ENCODE measurements at places on chromosomes 2 and 18. TPM values are rescaled to one million over a fixed set of nuclear protein-coding genes. Genes with fewer than 3 reads are reported as not detected.

- DNase-seq = no peak
Measured at GRCh38 chr2:176383836-176384442, 114.7 kb downstream of the MTX2 start.

DNA sequence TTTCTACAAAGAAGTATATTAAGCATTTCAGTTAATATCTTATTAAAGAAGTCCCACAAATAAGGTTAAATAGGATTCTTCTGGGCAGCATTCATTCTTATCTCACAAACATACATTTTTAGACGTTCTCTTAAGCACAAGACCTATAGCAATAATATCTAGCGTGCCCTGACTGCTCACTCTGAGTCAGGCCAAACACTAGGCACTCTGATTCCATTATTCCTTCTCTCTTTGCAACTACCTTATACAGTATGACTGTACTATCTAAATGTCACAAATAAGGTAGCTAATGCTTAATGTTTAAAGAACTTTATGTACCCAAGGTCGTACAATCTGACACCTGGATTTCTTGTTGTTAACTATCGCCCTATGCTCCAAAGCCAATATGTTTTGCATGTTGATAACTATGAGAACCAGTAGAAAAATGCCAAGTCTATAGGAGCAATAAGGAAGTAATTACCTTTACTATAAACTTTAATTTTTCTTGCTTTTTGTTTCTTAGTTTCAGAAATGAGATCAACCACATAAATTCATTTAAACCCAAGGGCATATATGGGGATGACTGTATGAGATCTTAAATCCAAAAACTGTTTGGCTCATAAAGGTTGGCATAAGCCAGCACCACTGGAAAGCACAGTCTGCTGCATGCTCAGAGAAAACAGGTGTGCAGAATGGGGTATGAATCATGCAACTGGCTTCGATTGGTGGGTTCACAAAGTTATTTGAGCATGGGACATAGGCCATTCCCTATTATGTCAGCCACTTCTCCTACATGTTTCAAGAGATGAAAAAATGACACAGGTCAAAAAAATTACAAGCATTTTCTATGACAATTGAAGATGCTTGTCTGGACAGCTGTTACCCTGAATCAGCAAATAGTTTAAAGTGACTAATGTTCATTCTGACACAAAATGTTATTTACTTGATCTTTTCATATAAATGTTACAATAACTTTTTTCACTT lies 352.0 kb downstream of the IRS1 start:
- DNase-seq = no peak

GRCh38 chr2:102401456-102401855 lies 21.5 kb upstream of the IL18RAP start:
- DNase-seq = no peak

- DNase-seq = no peak
Measured at GRCh38 chr18:14970027-14970426, 222.1 kb downstream of the ANKRD30B start.

DNA sequence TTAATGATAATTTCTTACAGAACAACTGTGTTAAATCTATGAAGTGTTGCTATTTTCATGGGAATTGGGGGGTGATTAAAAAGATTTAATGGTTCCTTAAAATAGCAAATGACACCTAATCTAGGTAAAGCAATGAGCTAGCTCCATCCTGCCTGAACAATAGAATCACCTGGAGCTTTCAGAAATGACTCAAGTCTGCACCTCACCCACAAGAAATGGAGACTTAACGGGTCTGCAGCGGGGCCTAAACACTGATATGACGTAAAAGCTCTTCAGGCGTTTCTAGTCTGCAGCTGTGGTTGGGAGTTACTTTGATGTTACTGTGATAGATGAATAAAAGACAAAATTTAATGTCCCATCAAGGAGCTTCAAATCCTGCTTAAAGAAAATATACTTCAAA lies 328.2 kb downstream of the RND3 start:
- DNase-seq = no peak

DNA sequence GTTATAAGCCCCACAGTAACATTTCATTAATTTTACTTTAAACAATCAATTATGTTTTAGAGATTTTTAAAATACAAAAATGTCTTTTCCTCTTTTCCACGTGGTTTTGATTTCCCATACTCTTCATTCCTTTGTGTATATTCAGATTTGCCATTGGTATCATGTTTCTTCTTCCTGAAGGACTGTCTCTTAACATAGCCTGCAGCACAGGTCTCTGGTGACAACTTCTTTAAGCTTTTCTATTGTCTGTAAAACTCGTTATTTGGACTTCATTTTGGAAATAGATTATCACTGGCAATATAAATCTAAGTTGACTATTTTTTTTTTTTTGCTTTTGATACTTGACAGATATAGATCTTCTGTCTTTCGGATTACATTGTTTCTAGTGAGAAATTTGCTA lies 115.2 kb upstream of the KLHL29 start:
- no peak for DNase-seq

DNA sequence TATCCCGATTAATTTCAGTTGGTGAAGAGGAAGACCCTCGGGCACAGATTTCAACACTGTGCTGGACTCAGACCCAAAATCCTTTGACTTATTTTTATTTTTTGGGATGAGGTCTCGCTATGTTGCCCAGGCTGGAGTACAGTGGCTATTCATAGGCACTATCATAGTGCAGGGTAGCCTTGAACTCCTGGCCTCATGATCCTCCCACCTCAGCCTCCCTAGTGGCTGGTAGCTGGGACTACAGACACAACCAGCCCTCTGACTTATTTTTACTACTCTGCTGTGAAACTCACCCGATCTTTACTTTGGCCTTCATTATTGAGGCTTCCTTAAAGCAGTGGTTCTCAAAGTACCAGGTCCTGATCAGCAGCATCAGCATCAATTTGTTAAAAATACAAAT lies 18.2 kb upstream of the ADAM17 start:
- no peak for DNase-seq

- peak; percentile 54 for DNase-seq
Measured at GRCh38 chr2:72146347-72147302, 1.0 kb downstream of the CYP26B1 start.

DNA sequence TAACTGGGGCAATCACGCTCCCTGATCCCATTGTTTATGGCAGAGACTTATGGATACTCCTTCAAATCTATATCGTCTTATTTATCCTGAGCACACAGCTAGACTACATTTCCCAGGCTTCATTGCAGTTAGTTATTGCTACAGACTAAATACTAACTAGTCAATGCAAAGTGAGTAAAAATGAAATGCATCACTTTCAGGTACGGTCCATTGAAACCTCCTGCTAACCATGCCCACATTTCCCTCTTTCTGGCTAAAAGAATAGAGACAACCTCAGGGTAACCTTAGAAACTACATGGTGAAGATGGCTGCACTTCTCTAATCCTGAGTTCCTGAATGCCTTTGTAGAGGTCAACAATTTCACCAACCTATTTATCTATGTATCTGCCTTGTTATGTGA lies 437.4 kb downstream of the EPHA4 start:
- DNase-seq = no peak

Gene NAT8
- not detected for total RNA-seq

Gene PHOSPHO2
- 8.5 TPM for total RNA-seq

Gene REEP1
- 0.98 TPM for total RNA-seq

Gene WIPF1
- total RNA-seq = 107 TPM

Gene IL36A
- not detected for total RNA-seq

Gene KIF1A
- 123 TPM for total RNA-seq

Data from sciatic nerve (tissue), 2 donors.